GM19239 (cell line): ENCODE measurements at places on chromosomes 6 and 20.

DNA sequence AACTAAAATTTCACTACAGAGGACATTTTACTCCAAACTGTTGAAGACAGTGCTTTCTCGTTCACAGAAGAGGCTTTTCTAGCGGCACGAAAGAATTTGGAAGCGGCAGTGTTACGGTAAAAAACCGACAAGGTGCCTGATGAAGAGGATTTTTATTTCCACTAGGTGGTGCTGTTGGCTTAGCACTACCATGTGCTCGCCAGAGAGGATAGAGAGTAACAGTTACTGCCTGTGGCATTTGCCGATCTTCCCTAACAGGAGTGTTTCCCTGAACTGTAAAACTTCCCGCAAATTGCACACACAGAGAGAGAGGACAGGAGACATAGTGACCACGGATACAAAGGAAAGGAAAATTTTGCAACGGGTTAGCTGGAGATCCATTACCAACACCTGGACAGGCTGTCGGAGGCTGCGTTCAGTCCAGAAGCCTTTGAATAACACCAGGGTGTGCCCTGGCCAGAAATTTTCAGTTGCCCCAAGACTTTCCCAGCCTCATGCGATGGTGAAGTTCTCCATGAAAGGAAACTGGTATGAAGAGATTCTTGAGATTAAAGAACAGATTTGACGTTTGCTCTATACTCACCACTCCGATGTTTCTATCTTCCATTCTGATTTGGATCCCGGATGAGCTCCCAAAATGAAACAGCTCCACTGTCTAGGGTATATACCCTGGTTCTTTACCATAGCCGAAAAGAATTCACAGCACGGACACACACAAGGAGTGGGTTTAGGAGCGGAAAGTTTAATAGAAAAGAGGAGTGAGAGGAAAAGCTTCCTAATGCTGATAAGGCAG, 48.1 kb downstream of the HLA-DPB1 start:
- DNase-seq, result no peak

- no peak for DNase-seq
Observed at GRCh38 chr6:70412252-70413113, 825 bp upstream of the FAM135A start.

GRCh38 chr20:36344517-36345132, 38.5 kb downstream of the DLGAP4 start:
- peak; percentile 29 for DNase-seq

DNA sequence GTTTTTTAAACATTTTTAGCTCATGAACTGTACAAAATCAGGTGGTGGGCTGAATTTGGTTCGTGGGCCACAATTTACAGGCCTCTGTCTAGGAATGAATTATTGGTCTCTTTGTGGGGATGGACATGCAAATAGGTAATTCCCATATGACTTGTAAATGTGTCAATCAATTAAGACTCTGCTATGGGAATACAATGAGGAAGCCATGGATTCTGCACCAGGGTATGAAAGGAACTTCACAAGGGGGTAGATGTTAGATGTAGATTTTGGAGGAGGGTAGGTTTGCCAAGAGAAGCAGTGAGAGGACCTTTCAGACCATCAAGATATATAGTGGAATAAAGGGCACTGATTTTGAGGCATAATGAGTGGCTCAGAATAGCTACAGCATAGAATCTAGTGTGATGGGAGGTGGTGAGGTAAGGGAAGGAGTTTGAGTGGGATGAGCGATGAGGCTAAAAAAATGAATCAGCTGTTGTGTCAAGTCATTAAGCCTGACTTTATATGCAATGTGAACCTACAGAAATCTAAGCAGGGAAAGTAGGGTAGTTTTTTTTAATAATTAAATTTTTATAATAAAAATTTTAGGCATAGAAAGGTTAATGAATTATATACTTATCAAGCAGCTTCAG, 32.6 kb upstream of the RNF182 start:
- no peak for DNase-seq

- DNase-seq, result no peak
Observed at GRCh38 chr6:161347988-161348627, 74.2 kb upstream of the AGPAT4 start.

DNA sequence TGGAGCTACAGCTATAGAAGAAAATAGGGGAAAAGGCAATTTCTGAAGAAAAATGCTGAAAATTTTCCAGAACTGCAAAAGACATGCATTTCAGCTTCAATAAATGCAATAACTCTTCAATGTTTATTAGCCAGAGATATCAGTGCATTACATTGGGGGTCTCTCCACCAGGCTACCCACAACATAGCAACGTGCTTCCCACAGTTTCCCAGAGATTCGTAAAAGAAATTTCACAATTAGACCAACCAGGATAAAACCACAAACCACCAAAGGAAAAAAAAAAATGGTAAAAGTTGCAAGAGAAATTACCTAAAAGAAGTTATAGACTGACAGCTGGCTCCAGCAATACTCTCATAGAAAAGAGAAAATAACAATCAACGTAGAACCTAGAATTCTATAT, 16.0 kb downstream of the LY86 start:
- DNase-seq, result no peak

GRCh38 chr20:3168079-3168828, 5.1 kb downstream of the LZTS3 start:
- DNase-seq, result no peak

- no peak for DNase-seq
Observed at GRCh38 chr6:1251198-1252155, 60.4 kb upstream of the FOXQ1 start.

DNA sequence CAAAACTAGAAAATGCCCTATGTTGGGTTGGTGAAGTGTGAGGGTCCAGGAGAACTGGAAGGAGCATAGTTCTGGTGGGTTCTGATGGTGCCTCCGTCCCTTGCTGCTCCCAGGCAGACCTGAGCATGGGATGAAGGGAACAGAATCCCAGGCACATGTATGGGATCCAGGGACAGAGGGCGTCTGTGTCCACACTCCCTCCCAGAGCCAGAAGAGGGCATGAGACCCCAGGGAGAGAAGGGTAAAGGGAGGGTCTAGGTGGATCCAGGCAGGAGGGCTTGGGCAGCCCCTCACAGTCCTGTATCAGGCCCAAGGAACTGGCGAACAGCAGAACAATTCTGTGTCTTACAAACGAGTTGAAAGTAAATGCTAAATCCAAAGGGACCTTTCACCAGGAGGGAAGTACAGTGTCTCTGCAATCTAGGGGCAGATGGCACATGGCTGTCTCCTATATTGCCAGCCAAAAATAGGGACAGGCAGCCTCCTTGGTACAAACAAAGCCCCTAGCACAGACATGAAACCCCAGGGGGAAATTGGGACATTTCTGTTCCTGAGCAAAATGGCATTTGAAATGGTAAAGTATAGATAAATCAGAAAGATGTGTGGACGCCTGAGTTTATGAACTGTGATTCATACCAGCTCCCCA, 2.5 kb upstream of the BPIFA1 start:
- no peak for DNase-seq

GRCh38 chr20:2179233-2179580, 77.6 kb downstream of the STK35 start:
- DNase-seq, result no peak

GRCh38 chr20:46368902-46369268, 37.5 kb downstream of the ELMO2 start:
- DNase-seq, result no peak

DNA sequence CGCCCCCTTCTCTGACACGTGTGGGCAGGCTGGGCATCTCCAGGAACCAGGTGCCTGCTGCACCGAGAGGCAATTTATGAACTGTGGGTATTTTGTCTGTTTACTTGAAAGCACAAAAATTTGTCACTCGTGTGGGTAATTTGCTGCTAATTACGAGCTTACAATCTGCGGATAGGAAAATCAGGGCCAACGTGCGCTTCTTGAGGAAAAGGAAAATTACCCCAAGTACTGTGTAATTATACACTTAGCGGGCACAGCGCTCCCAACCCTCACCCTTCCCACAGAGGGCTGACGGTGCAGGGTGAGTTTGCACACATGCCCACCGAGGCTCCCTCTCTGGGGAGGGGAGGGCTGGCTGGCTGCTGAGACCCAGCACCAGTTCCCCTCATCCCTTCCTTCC, 25.3 kb upstream of the MDGA1 start:
- DNase-seq, result no peak

- no peak for DNase-seq
Observed at GRCh38 chr20:21183722-21184121, 57.8 kb downstream of the KIZ start.

DNA sequence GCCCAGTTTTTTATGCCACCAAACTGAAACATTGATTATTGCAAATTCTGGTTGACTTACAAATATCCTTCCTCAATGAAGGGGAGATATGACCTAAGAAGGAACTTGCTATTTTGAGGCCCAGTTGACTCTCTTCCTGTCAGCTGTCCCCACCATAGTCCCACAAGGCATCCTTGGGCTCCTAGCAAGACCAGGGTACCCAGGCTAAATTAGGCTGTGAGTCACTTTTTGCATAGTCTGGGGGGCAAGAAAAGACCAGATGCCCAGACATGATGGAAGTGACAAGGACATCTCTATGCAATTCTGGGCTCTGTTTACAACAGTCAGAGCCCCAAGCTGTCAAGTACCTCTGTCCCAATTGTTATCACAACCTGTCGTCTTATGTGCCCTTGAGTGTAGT, 31.8 kb upstream of the MAFB start:
- no peak for DNase-seq

DNA sequence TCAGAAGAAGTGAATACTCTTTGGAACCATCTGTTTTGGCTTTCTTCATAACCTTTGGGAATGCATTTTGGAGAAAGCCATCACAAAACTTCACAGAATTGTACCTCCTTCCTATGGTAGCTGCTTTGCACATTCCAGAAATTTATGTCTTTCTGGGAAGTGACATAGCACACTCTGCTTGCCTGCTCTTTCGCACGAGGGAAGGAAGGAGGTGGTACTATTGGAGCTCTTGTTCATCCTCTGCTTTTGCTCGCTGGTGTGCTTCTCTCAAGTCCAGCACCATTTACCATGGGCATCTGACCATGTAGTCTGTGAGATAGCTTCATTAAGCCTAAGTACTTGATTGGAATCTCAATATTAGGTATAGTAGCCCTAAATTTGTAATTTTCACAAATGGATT, 473.3 kb upstream of the SLC35B3 start:
- DNase-seq, result no peak

- DNase-seq, result no peak
Observed at GRCh38 chr6:104418125-104418524, 441.6 kb downstream of the HACE1 start.

DNA sequence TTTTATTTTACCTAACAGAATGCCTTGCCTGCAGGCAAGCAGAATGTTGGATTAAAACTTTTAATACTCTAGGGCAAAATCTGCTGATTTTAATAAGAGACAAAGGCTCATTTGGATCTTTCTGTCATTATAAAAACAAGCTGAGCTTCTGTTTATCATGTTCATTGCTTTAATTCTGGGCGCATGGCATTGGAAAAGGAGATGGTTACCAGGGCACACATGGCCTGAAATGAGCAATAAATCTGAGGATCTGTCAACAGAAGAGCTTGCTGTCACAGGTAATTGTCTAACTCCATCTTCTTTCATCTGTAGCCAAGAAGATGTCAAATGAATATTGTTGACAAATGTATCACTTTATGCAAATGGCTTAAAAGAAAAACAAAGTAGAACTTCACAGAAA, 439.6 kb downstream of the DOK5 start:
- no peak for DNase-seq

GRCh38 chr6:41936073-41936837, 5.4 kb downstream of the CCND3 start:
- peak; percentile 51 for DNase-seq

- DNase-seq, result no peak
Observed at GRCh38 chr6:4856785-4857184, 80.6 kb downstream of the CDYL start.

- no peak for DNase-seq
Observed at GRCh38 chr20:31476294-31476585, 1.2 kb downstream of the REM1 start.

- no peak for DNase-seq
Observed at GRCh38 chr6:69880601-69881000, 14.2 kb downstream of the COL19A1 start.

DNA sequence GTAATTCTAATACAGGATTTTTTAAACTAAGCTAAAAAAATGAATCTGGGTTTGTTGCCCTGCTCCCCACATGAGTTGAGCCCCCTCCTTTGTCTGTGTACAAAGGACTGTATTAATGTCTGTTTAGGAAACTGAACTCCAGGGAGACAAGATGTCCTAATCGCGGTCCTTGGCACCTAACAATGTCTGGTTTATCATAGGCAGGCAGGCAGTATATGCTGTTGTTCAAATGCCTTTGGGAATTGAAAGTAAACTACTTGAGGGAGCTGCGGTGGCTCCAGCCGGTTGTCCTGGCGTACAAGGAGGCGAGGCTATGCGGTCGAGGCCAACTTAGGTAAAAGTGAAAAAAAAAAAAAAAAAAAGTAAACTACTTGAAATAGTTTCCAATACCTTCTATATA, 98.5 kb downstream of the TULP4 start:
- no peak for DNase-seq

- DNase-seq, result no peak
Observed at GRCh38 chr6:20866935-20867703, 332.9 kb downstream of the CDKAL1 start.

DNA sequence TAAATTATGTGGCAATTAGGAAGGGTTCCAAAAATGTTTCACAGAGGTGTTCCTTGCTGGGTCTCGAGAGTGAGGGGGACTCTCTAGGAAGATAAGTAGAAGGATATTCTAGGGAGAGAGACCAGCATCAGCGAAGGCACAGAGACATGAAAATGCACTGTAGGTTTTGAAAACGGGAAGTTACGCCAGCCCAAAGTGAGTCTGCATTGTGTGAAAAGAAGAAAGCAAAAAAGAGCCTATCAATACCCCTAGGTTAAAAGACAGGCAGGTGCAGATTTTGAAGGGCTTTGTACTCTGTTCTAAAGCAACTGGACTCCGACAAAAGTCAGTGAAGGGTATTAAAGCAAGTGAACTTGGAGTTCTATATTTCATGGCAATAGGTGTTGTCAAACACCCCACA, 25.7 kb upstream of the MRAP2 start:
- no peak for DNase-seq

DNA sequence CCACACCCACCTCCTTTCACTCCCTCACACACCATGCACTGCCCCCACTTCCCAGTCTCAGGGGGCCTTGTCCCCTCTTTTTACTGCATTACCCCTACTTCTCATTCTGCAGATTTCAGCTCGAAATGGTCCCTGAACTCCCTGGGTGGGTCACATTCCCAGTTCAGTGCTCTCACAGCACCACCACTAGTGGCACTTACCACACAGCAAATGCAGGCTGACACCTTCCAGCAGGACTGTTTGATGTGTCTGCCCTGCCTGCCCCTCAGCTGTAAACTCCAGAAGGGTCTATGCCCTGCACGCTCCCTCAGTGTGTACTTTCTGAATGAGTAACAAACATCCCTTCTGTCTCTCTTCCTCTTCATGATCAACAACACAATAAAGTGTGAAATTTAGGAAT, 4.0 kb downstream of the DYNLT1 start:
- no peak for DNase-seq

GRCh38 chr20:6395695-6396094, 272.9 kb upstream of the FERMT1 start:
- DNase-seq, result no peak

DNA sequence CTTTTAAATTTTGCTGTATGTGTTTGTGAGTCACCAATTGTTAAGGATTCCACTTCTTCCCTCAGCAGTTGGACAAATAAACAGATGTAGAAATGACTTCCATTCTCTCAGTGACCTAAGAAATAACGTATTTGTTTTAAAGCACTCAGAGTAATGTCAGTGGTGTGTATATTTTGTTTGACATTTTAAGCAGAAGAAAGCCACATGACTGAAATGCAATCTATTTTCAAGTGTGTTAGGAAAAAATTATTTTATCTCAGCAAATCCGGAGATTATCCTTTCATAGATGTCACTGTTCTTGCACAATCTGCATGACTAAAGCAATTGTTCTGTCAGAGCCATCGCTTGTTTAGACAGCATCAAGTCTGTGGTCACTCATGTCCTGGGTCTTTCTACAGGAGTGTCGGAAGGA, 77.1 kb downstream of the JAG1 start:
- DNase-seq, result no peak
